ENCODE measurements at places on chromosomes 1 and 21. TPM values are rescaled to one million over a fixed set of nuclear protein-coding genes. Genes with fewer than 3 reads are reported as not detected.

The PRELP gene
- 1.4 TPM for total RNA-seq

The MSH4 gene
- total RNA-seq, result 0.16 TPM

GRCh38 chr21:34514576-34515115 is 2.6 kb upstream of the KCNE1 start:
- no peak for DNase-seq

DNA sequence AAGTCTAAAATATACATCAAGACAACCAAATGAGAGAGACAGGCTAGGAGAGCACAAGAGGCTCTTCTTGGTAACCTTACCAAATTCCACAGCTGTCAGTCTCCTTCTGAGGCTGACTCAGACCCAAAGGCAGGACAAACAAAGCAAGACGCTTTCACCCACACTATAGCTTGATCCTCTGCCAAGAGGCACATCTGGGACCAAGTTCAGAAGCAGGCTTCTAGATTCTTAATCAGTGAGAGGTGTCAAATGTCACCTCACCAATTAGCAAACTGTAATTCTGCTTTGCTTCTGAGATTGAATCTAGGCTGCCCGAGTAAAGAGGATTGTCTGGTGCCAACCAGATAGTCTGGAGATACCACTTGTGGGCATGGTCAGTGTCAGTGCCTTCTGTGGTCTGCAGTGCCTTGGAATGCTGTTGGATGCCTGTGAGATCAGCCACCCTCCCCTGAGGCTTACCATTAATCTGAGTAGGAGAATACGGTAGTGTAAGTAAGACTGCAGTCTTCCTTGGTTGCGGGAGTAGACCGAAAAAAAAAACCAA is 151.0 kb downstream of the FMN2 start:
- peak; percentile 82 for DNase-seq

GRCh38 chr1:172446547-172446946 is 2.7 kb upstream of the PIGC start:
- no peak for DNase-seq

- DNase-seq, result peak; percentile 79
These were observed 16.9 kb upstream of the PTPN14 start for GRCh38 chr1:214568328-214568727.

DNA sequence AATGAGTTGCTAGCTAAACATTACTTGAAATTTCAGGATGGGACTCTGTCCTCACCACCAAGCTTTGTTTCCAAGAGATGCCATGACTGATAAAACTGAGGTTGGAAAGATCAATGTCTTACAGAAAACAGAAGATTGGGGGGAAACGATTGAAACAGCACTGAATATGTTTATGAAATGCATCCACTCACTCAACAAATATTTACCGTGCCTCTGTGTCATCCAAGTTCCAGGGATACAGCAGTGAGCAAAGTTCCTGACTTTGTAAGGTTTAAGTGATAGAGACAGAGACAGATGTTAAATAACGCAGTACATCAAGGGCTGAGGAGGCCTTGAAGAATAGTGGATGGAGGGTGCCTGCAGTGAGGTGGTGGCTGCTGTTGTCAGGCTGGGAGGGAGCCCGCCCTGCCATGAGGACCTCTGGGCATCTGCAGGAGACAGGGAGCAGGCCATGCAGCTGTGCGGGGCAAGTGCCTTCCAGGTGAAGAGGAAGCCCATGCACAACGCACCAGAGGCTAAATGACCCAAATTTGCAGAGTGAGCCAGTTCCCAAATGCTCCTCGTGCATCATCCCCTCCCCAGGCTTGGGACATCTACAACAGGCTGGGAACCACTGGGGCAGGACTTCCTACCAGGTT is 108.0 kb downstream of the HLCS start:
- no peak for DNase-seq

The FYB2 gene
- total RNA-seq, result not detected

DNA sequence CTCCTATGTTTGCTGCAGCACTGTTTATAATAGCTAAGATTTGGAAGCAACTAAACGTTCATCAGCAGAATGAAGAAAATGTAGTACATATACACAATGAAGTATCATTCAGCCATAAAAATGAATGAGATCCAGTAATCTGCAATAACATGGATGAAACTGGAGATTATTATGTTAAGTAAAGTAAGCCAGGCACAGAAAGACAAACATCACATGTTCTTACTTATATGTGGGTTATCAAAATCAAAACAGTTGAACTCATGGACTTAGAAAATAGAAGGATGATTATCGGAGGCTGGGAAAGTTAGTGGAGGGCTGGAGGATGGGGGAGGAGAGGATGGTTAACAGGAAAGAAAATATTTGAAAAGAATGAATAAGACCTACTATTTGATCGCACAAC is 1017.6 kb downstream of the KCNT2 start:
- DNase-seq, result no peak

The BNIPL gene
- total RNA-seq, result 0.18 TPM

DNA sequence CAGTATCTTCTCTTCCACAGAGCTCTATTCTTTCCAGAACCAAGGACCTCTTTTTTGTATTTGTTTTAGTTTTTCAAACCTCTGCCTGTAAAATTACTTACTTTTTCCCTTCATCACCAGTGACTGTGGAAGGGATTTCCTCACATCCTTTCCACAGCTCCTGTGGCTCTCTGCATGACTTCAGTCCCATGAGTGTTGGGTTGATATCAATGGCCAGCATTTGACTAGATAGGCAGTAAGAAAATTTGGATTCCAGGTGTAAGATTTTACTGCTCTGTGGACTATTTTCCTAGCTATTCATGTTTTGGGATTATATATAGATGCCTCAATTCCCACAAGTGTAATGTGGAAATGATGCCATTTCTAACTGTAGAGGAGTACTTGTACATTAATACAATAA is 171.5 kb upstream of the PTBP2 start:
- DNase-seq, result no peak
